Right ventricle myocardium superior (tissue), 1 donor: ENCODE measurements at places on chromosomes 5 and 9.
A peak's percentile ranks its signal among the peaks of the same experiment; 100 is the strongest.

- DNase-seq = no peak
Observed at GRCh38 chr5:133523013-133523658, 89.2 kb downstream of the FSTL4 start.

DNA sequence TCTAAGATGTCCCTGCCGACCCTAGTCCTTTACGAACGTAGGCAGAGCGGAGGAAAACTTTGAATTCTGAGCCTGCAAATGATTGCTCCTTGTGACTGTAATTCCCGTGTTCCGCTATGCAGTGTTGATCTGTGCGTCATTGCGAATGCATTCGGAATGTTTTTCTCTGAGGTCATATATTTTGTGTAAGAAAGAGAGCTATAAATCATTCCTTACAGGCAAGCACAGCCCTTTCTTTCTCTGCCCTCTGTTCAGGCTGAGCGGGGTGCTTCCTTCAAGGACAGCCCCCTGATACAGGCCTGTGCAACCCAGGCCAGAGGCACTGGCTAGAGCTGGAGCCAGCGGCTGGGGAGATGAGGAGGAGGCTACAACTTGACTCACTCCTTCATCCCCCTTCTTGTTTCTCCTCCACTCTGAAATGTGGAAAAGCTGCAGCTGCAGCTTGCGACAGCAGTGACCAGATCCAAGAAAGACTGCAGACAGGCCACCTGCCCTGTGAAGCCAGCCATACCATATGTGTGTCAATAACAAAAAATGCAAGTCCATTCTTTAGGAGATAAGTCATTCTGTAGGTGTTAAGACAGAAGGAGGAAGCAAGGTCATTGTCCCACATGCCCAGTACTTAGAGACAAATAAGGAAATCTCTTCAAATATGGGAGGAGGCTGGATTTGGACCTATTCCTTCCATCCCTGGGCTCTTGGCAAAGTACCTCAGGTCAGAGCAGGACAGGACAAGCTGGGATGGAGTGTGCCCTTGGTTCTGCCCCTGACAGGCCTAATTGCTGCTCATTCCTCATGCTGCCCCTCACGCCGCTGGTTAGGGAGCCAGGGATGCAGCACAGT is 345.7 kb upstream of the WWC1 start:
- DNase-seq = peak; percentile 63

- DNase-seq = no peak
Observed at GRCh38 chr5:167320019-167320418, 971.4 kb upstream of the WWC1 start.

DNA sequence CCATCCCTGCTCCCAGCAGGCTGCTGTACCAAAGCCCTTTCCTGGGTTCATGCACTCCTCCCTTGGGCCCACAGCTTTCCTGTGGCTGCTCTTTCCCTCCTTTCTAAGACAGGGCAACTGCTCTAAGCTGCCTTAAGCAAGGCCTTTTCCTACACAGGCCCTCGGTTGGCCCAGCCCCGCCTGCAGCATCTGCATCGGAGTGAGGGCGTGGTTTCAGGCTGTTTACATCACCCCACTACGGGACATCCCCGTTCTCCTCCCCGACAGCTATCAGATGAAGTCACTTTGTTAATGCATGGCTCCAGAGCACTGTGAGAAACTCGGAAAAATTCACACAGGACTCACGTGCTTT is 3.4 kb downstream of the DPH7 start:
- no peak for DNase-seq

GRCh38 chr9:134187110-134187531 is 22.8 kb upstream of the RNU6ATAC start:
- peak; percentile 38 for DNase-seq

GRCh38 chr5:55492449-55492848 is 42.3 kb downstream of the PLPP1 start:
- DNase-seq = no peak

GRCh38 chr9:88659126-88659525 is 124.1 kb downstream of the NXNL2 start:
- no peak for DNase-seq

DNA sequence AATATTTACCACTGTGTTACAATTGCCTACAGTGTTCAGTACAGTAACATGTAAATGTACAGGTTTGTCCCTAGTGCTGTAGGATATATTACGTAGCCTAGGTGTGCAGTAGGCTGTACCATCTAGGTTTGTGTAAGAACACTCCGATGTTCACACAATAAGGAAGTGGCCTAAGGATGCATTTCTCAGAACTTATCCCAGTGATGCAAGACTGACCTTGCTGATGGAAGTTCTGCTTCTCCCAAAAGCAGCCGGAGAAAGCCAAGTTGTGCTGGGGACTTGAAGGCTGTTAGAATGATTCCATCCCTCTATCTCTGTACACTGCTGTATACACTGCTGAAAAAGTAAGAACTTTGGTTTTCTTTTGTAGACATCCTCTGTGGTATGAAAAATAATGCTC is 21.6 kb downstream of the NEUROG1 start:
- DNase-seq = no peak
